ENCODE measurements at places on chromosomes 2 and 18.

DNA sequence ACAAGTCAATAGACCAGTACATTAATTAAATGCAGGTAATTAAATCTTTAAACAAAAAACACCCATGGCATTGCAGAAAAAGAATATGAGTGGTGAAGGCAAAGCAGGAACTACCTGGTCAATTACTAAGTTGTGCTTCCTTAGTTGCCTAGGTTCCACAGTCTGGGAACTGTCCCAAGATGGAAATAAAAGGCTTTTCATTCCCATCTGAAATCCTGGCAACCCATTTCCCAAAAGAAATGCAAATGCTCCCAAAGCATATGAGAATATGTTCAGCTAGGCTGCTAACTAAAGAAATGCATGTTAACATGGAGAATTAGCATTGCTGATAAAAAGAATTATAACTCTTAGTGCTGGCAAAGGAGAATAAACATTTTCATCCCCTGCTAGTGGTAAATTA, 177.8 kb downstream of the TMEM163 start:
- no peak for DNase-seq

- DNase-seq = no peak
These were observed 392.1 kb downstream of the TDRD15 start for GRCh38 chr2:21515903-21516302.

- DNase-seq = no peak
These were observed 65.2 kb downstream of the RBBP8 start for GRCh38 chr18:22998344-22998743.

- no peak for DNase-seq
These were observed 33.2 kb upstream of the FHL2 start for GRCh38 chr2:105432044-105432399.

DNA sequence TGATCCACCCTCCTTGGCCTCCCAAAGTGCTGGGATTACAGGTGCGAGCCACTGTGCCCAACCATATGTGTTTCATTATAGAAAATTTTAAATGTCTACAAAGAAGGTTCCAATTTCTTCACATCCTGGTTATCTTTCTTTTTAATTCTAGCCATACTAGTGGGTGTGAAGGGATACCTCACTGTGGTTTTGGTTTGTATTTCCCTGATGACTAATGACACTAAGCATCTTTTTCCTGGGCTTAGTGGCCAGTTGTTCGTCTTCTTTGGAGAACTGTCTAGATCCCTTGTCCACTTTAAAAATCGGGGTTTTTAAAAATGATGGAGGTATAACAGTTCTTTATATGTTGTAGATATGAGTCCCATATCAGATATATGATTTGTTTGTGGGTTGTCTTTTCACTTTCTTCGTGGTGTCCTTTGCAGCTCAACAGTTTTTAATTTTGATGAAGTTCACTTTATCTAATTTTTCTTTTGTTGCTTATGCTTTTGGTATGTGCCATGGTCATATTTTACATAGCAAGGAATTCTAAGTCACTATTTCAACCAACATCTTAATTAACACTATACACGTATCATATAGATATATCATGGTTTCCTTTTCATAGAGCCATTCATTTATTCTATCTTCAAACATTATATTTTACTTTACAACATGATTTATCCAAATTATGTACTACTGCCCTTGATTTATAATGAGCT, 135.0 kb upstream of the RIOK3 start:
- DNase-seq = no peak

DNA sequence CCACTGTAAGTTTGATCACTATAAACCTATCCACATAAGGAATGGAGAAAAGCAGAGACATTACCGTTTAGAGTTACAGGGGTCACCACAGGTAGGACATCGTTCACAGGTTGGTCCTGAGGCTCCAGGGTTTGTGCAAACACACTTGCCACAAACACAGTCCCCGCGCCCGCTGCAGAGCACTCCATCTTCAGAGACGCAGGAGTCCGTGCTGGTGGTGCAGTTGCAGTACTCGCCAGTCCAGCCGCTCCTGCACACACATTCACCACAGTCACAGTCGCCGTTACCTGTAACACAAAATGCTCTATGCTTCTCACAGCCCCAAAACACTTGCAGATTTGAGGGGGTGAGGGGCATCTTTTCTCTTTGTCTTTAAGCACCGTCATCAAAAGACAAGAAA, 63.9 kb upstream of the PLA2R1 start:
- DNase-seq = no peak

DNA sequence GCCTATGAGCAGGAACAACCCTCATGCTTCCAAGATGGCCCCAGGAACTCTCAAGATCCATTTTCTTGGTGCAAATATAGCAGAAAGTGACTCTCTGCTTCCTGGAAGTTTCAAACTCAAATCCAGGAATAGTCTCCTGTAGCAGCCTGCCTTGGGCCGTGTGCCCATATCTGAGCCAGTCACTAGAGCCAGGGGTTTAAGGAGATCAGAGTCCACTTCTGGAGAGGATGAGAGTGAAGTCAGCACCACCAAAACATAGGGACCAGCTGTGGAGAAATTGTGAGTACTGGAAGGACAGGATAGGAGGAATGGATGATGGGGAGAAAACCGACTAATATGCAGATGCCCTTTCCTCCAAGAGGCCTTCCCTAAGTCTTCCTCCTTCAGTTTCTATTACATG, 33.2 kb downstream of the PSD4 start:
- no peak for DNase-seq

- DNase-seq = no peak
These were observed 405.0 kb downstream of the XIRP2 start for GRCh38 chr2:167293172-167293781.

DNA sequence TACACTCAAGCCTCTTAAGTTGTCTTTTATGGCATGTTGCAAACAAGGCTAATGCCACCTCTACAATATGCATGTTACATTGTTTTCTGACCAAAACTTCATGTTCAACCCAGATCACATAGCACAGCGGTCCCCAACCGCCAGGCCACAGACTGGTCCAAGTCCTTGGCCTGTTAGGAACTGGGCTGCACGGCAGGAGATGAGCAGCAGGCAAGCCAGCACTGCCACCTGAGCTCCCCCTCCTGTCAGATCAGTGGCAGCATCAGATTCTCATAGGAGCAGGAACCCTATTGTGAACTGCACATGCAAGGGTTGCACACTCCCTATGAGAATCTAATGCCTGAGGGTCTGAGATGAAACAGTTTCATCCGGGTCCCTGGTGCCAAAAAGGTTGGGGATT, 324.8 kb upstream of the CHAC2 start:
- DNase-seq = no peak

DNA sequence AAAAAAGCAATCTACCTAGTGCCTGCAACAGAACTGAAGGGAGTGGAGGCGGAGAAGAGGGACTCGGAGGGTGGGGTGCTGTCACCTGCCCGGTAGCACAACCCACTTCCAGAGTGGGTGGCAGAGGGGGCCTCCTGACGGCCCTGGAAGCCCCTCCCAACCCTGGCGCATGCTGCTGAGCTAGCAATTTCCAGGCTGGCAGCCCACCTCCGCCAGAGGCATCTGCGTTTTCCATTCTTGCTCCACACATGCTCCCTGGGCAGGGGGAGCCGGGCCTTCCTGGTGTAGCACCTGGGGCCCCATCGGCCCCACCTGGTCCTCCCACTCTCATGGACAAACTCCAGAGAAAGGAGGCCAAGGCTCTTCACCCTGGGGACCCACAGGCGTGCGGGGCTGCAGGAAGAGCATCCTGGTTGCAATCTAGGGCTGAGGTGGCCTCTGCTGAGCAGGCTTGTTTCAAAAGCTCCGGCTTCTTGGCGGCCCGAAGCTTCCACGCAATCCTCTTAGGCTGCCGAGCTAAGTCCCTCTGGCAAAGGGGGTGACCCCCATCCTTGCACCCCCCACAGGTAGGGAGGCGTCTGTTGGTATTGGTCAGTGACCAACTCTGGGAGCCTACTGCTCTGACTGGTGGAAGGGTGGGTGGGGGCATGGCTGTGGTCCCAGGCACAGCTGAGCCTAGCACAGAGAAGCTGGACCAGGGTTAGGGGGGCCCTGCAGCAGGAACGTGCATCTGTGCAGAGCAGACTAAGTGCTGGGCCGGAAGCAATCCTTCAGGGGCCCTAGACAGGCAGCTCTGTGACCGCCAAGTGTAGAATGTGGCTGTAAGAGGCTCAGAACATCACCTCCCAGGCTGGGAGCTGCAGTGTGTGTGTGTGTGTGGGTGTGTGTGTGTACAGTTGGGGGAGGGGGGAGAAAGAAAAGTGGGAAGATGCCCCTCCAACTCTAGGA, 2.6 kb downstream of the HS6ST1 start:
- no peak for DNase-seq

DNA sequence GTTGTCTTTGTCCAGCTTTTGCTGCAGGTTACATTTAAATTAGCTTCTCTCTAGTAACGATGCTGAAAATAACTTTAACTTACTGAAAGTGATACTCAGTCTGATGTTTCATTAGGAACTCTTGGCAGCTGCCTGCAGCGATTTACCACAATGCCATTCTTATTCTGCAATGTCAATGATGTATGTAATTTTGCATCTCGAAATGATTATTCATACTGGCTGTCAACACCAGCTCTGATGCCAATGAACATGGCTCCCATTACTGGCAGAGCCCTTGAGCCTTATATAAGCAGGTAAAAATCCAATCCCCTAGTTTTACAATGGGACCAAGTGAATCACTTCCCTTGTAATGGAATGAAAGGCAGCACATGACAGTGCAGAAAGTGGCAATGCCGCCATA, 16.3 kb upstream of the MFF start:
- DNase-seq = no peak

- DNase-seq = no peak
These were observed 84.3 kb upstream of the FZD7 start for GRCh38 chr2:201949181-201949926.

DNA sequence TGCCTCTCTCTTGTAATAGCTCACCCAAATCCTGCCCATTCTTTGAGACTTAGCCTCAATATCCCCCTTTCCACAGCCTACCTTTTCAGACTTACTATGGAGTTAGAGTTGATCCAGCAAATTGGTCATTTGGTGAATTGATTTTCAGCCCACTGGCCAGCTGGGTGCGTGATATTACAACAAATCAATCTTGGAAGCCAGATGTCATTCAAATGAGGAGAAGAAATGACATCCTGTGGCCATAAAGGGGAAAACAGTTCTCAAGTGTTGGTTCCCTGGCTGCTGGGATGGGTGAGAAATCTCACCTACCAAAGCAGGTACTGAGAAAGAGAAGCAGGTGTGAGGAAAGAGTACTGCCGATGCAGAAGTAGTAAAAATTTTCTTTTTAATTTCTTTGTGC, 36.7 kb upstream of the FOXI3 start:
- DNase-seq = no peak

DNA sequence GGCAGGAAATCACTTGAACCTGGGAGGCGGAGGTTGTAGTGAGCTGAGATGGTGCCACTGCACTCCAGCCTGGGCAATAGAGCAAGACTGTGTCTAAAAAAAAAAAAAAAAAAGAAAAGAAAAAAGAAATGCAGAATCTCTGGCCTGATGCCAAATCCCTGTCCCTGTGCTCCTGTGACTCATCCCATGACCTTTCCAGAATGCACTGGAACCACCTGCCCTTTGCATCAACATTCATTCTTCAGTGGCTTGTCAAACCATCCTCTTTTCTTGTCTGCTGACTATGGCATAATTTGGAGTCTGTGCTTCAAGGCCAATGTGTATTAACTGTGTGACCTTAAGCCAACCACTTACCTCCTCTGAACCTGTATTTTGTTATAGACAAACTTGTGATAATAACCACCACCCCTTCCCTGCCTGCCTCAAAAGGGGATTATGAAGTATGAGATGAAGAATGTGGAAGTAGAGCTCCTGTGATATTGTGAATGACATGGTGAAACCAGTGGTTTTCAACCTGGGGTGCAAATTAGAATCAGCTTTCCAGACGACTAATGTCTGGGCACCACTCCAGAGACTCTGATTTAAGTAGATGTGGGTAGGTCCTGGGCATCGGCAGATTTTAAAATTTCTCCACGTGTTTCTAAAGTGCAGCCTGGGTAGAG, 189.3 kb downstream of the CLIP4 start:
- DNase-seq = no peak

DNA sequence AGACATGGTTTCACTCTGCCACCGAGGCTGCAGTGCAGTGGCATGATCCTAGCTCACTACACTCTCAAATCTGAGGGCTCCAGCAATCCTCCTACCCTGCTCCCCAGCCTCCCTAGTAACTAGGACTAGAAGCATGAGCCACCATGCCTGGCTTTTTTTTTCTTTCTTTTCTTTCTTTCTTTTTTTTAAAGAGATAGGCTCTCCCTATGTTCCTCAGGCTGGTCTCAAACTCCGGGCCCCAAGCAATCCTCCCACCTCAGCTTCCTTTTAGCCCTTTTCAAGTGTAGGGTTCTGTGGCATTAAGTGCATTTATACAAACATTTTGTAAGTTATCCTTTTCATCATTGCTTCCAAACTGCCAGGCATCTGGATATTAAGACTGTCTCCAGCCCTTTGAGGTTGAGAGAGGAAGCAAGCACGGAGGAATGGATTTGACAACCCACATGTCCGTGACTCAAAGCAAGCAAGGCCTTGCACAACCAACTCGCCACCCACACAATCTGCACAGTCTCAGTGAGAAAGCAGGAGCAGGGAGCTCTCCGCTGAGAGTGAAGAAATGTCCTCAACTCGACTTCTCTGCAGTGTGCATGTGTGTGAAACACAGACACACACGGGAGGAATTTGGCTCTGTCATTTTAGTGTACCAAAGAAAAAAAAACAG, 65.6 kb downstream of the ATP8B1 start:
- DNase-seq = no peak

DNA sequence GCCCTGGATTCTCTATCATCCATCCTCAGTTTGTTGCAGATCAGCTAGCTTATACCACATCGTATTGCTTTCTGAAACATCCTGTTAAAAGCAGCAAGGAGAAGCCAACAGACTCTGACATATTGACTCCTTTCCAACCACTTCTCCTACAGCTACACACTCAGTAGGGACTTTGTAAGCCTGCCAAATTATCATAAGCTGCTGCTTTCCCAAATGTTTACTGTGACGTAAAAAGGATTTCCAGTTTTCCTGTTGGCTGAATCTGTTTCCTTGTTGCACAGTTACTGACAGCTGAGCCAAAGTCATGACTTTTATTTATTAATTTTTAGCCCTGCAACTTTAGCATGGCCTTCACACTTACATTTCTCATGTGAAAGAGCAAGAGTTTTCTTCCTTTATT, 294.3 kb downstream of the KCNJ3 start:
- DNase-seq = no peak

DNA sequence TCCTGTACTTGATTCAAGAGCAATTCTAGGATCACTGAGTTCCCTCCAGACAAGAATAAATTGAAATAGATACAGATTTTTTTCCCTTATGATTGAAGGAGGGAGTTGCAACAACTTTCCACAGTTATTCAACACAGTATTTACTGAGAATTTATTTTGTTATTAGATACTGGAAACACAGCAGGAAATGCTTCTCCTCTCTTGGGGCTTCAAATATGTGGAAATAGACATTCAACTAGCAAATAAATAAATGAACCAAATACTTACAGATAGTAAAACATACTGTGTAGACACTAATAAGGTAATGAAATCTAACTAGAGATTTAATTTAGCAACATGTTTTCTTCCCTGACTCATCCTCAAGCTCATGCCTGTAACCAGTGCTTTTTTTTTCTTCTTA, 169.2 kb downstream of the LNPK start:
- no peak for DNase-seq

GRCh38 chr2:157015015-157015575, 242.4 kb upstream of the GALNT5 start:
- DNase-seq = no peak

All from stimulated activated CD4-positive, alpha-beta T cell treated with anti-CD3 and anti-CD28 coated beads, Interleukin-1b, Interleukin-23, amount 100 ng/mL, for 1 hour (primary cell).